Karpas-422 (cell line): ENCODE measurements at places on chromosomes 6 and 20. TPM values are rescaled to one million over a fixed set of nuclear protein-coding genes. Genes with fewer than 3 reads are reported as not detected.

The CD40 gene
- 6.3 and 12.1 TPM in 2 replicates for total RNA-seq

The IPCEF1 gene
- not detected in 2 replicates for total RNA-seq

The RIPOR2 gene
- 72.1 and 73.8 TPM in 2 replicates for total RNA-seq

GRCh38 chr6:26195924-26196845 is 109.0 kb downstream of the HFE start:
- peak overlapping the region; percentile 86 for H3K27ac ChIP-seq
- peaks cover 39% of the 10 kb centered on the region for H3K4me1 ChIP-seq
- peak; percentile 85 for DNase-seq
- H3K27me3 ChIP-seq = no peaks in the 10 kb centered on the region
